ENCODE measurements at places on chromosomes 6 and 20. TPM values are rescaled to one million over a fixed set of nuclear protein-coding genes. Genes with fewer than 3 reads are reported as not detected.
A peak's percentile ranks its signal among the peaks of the same experiment; 100 is the strongest.

The CST7 gene
- 1.8 TPM for polyA plus RNA-seq

The DDX43 gene
- polyA plus RNA-seq = 1.0 TPM

The DEFB126 gene
- polyA plus RNA-seq = not detected

The ATP6V1G2 gene
- not detected for polyA plus RNA-seq

The CRYBG1 gene
- polyA plus RNA-seq = 7.9 TPM

The KHDC1L gene
- polyA plus RNA-seq = not detected

DNA sequence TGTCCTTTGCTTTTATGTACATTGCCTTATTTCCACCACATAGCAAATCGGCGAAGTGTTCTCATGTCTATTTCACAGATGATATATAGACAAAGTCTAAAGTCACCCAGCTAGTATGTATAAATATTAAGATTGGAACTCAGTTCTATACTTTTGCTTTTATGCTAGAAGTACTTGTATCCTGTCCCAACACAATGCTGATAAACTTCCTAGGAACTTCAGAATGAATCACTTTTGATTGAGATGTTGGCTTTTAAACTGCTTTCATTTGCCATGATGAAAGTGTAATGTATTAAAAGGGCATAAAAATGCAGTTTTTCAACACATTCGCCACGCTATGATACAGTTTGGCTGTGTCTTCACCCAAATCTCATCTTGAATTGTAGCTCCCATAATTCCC is 50.8 kb downstream of the GCLC start:
- H3K4me1 ChIP-seq = peaks cover 5% of the 10 kb centered on the region
- no peak overlapping the region for H3K4me3 ChIP-seq

GRCh38 chr20:53395188-53395923 is 198.3 kb downstream of the ZNF217 start:
- no peak overlapping the region for H3K4me3 ChIP-seq
- H3K36me3 ChIP-seq = no peaks in the 10 kb centered on the region
- no peaks in the 10 kb centered on the region for H3K4me1 ChIP-seq
- H3K27ac ChIP-seq = no peak overlapping the region
- H3K27me3 ChIP-seq = no peaks in the 10 kb centered on the region
- DNase-seq = no peak

- H3K36me3 ChIP-seq = no peaks in the 10 kb centered on the region
- no peak overlapping the region for H3K4me3 ChIP-seq
- DNase-seq = no peak
- peaks cover 19% of the 10 kb centered on the region for H3K4me1 ChIP-seq
- no peak overlapping the region for H3K27ac ChIP-seq
Observed at GRCh38 chr6:89212472-89212871, 4.7 kb downstream of the GABRR1 start.

DNA sequence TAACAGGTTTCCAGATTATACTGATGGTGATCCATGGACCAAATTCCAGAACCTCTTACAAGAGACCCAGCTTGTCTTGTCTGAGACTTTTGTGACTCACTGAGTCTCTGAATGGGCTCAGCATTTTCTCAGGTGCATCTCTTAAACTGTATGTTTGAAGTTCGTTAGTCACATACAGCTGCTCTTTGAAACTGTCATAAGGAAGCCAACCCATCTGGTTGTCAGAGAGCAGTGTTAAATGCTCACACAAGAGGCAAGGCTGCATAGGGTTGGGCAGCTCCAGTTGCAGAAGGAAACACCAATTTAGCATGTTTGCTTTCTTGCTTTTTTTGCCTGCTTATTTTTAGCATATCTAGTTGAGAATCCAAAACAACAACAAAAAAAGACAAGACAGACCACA is 47.1 kb downstream of the TRIM27 start:
- H3K27ac ChIP-seq = no peak overlapping the region
- no peak for DNase-seq
- H3K4me3 ChIP-seq = no peak overlapping the region
- no peaks in the 10 kb centered on the region for H3K27me3 ChIP-seq
- no peaks in the 10 kb centered on the region for H3K36me3 ChIP-seq
- peaks cover 14% of the 10 kb centered on the region for H3K4me1 ChIP-seq

DNA sequence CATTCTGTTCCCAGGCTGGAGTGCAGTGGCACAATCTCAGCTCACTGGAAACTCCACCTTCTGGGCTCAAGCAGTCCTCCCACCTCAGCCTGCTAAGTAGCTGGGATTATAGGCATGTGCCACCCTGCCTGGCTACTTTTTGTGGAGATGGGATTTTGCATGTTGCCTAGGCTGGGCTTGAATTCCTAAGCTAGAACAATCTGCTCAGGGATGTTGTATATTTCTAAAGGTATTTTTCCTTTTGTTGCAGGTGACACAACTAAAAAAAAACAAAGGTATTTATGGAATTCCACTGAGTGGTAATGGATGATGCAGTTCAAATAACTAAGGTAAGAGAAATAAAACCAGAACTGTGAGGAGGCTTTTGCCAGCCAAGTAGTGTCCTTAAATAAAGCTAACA is 49.7 kb downstream of the PTPRA start:
- no peak overlapping the region for H3K27ac ChIP-seq
- DNase-seq = no peak
- peaks cover 7% of the 10 kb centered on the region for H3K4me1 ChIP-seq
- no peak overlapping the region for H3K4me3 ChIP-seq

GRCh38 chr6:139027620-139028182 is 844 bp upstream of the ABRACL start:
- peak overlapping the region; percentile 53 for H3K4me3 ChIP-seq
- peak overlapping the region; percentile 19 for H3K27ac ChIP-seq
- no peaks in the 10 kb centered on the region for H3K36me3 ChIP-seq
- DNase-seq = peak; percentile 67
- H3K4me1 ChIP-seq = peaks cover 47% of the 10 kb centered on the region

- DNase-seq = no peak
- H3K27ac ChIP-seq = no peak overlapping the region
- H3K36me3 ChIP-seq = no peaks in the 10 kb centered on the region
- no peaks in the 10 kb centered on the region for H3K4me1 ChIP-seq
- H3K4me3 ChIP-seq = no peak overlapping the region
Observed at GRCh38 chr6:98995116-98995515, 47.4 kb upstream of the FBXL4 start.

GRCh38 chr6:135423649-135424128 is 73.9 kb downstream of the AHI1 start:
- H3K4me1 ChIP-seq = peaks cover 27% of the 10 kb centered on the region
- no peak overlapping the region for H3K4me3 ChIP-seq
- DNase-seq = peak; percentile 41
- H3K27ac ChIP-seq = no peak overlapping the region

- no peak for DNase-seq
- no peak overlapping the region for H3K4me3 ChIP-seq
- no peaks in the 10 kb centered on the region for H3K36me3 ChIP-seq
Observed at GRCh38 chr6:56096946-56097621, 150.3 kb downstream of the COL21A1 start.

DNA sequence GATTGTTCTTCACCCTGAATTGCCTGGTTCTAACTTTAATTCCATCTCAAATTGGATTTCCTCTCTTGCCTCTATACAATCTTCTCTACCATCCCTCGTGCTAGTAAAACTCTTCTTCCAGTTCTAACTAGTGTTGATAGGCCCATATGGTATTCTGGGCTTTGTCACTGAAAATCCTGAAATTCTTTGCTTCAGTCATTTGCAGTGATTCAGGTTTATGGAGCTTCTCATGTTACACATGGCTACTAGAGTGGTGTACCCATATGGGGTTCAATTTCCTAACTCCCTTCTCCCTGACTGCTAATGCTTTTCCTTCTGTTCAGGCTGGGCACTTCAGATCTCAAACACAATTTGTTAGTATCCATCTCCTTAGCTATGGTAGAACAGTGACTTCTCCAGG is 956.6 kb downstream of the KIF16B start:
- H3K4me1 ChIP-seq = no peaks in the 10 kb centered on the region
- no peak overlapping the region for H3K27ac ChIP-seq
- no peaks in the 10 kb centered on the region for H3K36me3 ChIP-seq
- no peak overlapping the region for H3K4me3 ChIP-seq
- no peak for DNase-seq

GRCh38 chr6:14288910-14289309 is 171.3 kb downstream of the CD83 start:
- DNase-seq = no peak
- no peaks in the 10 kb centered on the region for H3K27me3 ChIP-seq
- no peak overlapping the region for H3K27ac ChIP-seq
- H3K4me1 ChIP-seq = peaks cover 3% of the 10 kb centered on the region

DNA sequence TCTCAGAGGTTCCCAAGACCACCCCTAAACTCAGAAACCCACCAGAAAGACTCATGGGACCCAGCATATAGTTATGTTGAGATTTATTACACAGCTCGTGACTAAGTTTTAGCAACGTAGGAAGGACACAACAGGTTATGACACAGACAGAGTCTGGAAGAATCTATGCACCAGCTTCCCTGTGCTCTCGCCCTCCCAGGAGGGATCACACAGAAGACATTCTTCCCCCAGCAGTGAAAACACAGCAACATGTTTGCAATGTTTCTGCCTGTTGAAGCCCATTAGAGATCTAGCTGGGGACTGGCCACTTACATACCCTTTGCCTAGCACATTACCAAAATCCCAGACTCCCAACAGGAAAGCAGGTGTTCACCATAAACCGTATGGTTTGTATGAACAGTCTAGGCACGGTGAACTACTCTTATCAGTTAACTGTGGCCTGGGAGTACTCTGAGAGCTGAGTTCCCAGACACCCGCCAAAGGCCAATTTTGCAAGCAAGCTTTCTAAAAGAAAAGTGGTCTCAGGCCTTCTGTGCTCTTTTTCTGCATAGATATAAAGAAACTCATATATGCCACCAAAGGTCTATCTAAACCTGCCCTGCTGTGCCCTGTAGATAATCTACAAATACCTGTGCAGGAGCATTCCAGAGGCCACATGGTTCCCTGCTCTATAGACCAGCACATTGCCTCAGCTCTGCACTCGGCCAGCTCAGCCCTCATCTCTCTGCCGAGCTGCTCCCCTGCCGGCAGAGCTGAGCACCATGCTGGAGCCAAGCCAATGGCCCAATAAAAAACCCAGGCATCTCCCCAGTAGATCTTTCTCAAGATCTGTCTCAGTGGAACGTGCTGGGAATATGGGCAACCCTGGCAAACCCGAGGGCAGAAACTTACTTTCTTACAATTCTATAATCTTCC is 69.6 kb upstream of the SMIM28 start:
- H3K4me3 ChIP-seq = no peak overlapping the region
- DNase-seq = no peak
- no peaks in the 10 kb centered on the region for H3K36me3 ChIP-seq
- H3K4me1 ChIP-seq = no peaks in the 10 kb centered on the region
- H3K27me3 ChIP-seq = no peaks in the 10 kb centered on the region

Measured in CD14-positive monocyte (primary cell).